ENCODE measurements at places on chromosomes 7 and 10. TPM values are rescaled to one million over a fixed set of nuclear protein-coding genes. Genes with fewer than 3 reads are reported as not detected.
A peak's percentile ranks its signal among the peaks of the same experiment; 100 is the strongest.

FAM131B gene
- total RNA-seq = not detected

TMEM225B gene
- not detected for total RNA-seq

- H3K27me3 ChIP-seq = no peaks in the 10 kb centered on the region
- DNase-seq = no peak
- H3K36me3 ChIP-seq = no peaks in the 10 kb centered on the region
- H3K27ac ChIP-seq = no peak overlapping the region
Observed at GRCh38 chr10:130040817-130041330, 69.8 kb downstream of the C10orf143 start.

DNA sequence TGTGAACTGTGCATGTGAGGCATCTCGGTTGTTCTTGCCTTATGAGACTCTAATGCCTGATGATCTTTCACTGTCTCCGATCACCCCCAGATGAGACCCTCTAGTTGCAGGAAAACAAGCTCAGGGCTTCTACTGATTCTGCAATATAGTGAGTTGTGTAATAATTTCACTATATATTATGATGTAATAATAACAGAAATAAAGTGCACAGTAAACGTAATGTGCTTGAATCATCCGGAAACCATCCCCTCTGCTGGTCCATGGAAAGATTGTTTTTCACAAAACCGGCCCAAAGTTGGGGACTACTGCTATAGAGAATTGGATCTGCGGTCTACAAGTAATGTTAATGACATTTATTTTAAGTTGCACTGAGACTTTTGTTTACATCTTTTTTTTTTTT, 126.7 kb downstream of the TPST1 start:
- no peaks in the 10 kb centered on the region for H3K36me3 ChIP-seq
- no peak overlapping the region for H3K4me3 ChIP-seq
- H3K27me3 ChIP-seq = no peaks in the 10 kb centered on the region
- no peak overlapping the region for H3K27ac ChIP-seq

DNA sequence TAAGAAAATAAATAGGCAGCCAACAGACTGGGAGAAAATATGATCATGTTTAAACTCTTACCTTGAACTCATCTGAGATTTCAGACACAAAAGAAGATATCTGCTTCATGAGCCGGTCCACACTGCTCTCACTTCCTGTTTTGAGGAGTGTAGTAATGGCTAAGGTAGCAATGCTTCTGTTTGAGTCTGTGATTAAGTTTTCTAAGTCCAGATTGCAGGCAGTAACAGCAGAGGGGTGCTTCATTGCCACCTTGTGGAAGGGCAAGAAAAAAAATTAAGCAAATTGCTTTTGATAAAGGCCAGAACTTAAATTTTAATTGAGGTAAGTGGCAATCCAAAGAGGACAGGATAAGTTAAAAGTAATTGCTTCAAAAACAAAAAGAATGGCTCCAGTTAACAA, 69.1 kb downstream of the MEST start:
- no peak overlapping the region for H3K4me3 ChIP-seq
- no peaks in the 10 kb centered on the region for H3K36me3 ChIP-seq
- H3K27ac ChIP-seq = no peak overlapping the region
- no peaks in the 10 kb centered on the region for H3K27me3 ChIP-seq
- DNase-seq = peak; percentile 29
